MG63 (cell line): ENCODE measurements at places on chromosomes 2 and 18.

- no peak for DNase-seq
These were observed 32.8 kb downstream of the AOX1 start for GRCh38 chr2:200618590-200619021.

- DNase-seq = no peak
These were observed 82.6 kb downstream of the THADA start for GRCh38 chr2:43513216-43513615.

DNA sequence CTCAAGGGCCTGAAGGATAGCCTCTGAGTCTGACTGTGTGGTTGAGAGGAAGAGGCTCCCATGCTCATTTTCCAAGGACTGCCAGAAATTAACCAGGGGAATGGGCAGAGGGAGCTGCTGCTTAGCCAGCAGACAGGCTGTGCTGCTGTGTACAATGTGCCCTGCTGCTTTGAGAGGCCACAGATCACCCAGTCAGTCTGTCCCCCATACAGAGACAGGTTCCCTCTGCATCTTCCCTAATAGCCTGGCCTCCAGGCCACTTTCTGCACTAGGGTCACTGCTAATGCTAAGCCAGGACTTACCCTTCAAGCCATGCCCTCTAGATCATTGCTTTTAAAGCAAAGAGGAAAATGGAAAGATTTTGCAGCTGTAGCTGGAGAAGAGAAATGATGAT lies 341.1 kb downstream of the CYRIA start:
- no peak for DNase-seq

GRCh38 chr2:10252661-10253060 lies 50.0 kb upstream of the HPCAL1 start:
- DNase-seq = no peak
